ENCODE measurements at places on chromosomes 13 and 19.

DNA sequence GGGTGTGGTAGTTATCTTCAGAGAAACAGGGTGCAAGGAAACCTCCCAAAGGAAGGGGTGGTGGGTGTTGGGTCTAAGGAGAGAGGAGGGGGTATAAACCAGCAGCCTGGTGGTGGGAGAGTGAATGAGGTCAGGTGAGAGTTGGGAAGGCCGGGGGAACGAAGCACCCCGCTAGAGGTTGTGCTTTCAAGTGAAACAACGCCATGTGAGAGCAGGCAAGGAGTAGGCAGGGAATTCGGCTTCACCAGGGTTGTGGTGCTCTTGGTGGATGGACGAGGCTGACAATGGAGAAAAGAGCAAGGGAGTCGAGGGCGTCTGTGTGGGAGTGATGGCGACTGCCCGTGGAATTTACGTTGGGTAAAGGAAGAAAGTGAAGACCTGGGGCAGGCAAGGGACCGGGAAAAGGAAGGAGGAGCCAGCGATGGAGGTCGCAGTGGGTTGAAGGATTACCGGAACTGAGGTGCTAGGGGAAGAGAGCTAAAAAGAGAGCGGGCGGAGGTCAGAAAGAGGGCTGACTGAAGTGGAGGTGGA is 2.1 kb upstream of the MLNR start:
- DNase-seq: no peak

DNA sequence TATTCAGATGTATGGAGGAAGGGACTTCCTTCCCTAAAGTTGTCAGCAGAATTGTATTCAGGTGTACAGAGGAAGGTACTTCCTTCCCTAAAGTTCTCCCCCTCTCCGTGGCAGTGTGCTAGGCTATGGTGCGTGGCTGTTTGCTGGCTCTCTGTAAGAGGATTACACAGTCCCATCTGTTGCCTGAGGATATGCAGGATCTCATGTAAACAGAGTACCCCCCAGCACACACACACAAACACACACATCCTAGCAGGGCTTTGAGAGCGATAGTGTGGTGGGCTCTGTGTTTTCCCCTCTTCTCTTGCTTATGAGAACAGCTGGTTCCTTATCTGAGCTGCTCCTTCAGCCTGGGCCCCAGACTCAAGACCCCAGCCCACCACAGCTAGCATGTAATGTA is 10.3 kb downstream of the NEK5 start:
- no peak for DNase-seq

- no peak for DNase-seq
Measured at GRCh38 chr19:38036707-38037611, 130.0 kb downstream of the SIPA1L3 start.

- DNase-seq: no peak
Measured at GRCh38 chr19:13301627-13302334, 151.6 kb downstream of the IER2 start.
